Right hindlimb (tissue), 1 donor: ENCODE measurements at places on chromosomes 2 and 18.

DNA sequence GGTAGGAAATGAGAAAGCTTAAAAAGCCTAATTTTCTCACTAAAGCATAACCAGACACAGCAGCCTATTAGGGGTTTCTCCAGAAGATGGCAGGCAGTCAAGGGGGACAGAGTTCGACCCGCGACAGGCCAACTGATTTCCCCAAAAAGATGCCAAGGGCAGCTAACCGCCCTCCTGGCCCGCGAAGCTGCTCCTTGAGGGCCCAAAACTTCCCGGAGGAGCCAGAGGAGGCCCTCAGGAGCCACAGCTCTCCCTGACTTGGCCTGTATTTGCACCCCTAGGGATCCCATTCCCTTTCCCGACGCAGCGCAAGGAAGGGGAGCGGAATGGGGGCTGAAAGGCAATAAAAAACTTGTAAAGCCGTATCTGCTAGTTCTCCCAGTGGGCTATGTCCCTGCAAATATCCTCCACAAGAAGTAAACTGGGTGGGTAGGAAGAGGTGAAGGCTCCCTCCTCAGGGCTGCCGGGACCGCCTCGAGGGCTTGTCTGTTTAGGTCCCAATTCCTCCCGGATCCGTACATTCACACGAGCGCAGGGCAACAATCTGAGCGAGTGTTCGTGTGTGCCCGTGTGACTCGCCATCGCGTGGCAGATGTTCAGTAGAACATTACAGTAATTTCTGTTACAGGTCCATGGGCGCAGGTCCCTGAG is 756 bp upstream of the NAGK start:
- no peak for DNase-seq

DNA sequence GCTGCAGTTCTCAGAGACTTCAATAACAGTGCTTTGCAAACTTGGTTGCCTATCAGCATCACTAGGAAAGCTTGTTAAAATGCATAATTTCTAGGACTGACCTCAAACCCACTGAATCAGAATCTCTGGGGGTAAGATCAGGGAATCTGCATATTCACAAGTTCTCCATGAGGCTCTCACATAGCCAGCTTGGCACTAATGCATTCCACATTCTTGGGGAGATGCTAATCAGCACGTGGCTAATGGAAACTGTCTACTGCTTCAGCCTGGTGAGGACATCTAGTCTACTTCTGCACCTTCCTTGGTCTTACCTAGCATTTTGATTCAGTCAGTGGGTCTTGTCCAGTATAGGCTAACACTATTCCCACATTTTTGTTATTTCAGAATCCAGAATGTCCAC is 56.3 kb downstream of the RBKS start:
- no peak for DNase-seq

DNA sequence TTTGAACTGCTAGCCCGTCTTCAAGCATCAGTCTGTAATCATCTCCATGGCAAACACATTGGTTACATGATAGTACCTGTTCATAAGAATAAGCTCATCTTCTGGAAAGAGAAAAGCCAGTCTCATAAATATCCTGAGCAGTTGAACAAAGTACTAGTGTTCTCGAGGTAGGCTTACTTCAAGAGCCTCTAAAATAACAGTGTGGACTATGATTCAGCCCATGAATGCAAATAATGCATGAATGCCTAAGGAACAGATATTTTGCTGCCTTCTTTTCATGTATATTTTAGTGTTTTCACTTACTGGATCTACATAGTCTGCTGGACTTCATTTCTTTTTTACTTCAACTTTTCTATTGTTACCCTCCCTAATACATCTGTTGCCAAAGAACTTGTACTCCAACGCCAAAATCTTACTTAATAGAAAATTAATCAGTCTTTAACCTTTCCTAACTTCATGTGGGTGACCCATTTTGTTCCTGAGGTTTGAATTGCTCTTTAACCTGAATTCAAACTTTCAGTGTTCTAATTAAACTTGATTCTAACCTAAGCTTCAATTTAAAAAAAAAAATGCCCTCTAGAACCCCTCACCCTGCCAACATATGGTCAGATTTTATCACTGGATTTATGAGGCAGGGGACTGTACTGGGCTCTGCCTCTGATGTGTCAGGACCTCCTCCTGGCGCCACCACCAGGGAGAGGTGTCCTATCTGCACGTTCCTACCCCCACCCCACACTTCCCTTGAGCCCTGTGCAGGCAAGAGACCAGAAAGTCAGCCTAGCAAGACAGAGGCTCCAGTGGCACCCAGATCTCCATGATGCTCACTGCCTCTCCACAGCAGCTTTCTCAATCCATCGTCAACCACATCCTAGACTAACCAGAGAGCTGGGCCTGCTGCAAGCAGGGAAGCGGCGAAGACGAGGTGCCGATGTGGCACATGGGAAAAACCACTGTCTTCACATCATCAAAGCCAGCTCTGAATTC is 264.7 kb upstream of the ID2 start:
- no peak for DNase-seq

DNA sequence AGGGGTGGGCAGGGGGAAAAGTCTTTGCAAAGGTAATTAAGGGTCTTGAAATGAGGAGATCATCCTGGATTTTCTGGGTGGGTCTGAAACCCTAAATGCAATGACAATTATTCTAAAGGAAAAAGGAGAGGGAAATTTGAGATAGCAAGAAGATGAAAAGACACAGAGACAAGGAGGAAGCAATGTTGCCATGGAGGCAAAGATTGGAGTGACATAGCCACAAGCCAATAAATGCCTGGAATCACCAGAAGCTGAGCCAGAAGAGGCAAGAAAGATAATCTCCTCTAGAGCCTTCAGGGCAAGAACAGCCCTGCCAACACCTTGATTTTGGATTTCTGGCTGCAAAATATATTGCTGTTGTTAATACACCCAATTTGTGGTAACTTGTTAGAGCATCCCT is 1246.3 kb upstream of the PIK3C3 start:
- no peak for DNase-seq

GRCh38 chr2:135252805-135253458 is 200.8 kb downstream of the RAB3GAP1 start:
- no peak for DNase-seq

GRCh38 chr2:24724111-24724775 is 68.9 kb downstream of the PTRHD1 start:
- DNase-seq = no peak

- no peak for DNase-seq
Observed at GRCh38 chr2:187468262-187468661, 20.2 kb upstream of the CALCRL start.
